IMR-90 (cell line): ENCODE measurements at places on chromosomes 1 and 21. TPM values are rescaled to one million over a fixed set of nuclear protein-coding genes. Genes with fewer than 3 reads are reported as not detected.

Gene CXADR
- total RNA-seq = 0.83 and 1.1 TPM in 2 replicates

Gene PDZK1IP1
- total RNA-seq = not detected in 2 replicates

Gene GBP4
- not detected in 2 replicates for total RNA-seq

Gene MPL
- total RNA-seq = not detected in 2 replicates

Gene CACNA1S
- total RNA-seq = not detected in 2 replicates

Gene EFNA1
- total RNA-seq = 0.28 and 0.90 TPM in 2 replicates

Gene TFAP2E
- under 0.01 TPM in 2 replicates for total RNA-seq

Gene TMPRSS15
- total RNA-seq = not detected in 2 replicates

Gene FCRL5
- not detected in 2 replicates for total RNA-seq

Gene KIF14
- total RNA-seq = 4.7 and 10.8 TPM in 2 replicates

Gene OLFM3
- not detected in 2 replicates for total RNA-seq
